Astrocyte (in vitro differentiated cells and primary cell): ENCODE measurements at places on chromosomes 4 and X.
A peak's percentile ranks its signal among the peaks of the same experiment; 100 is the strongest.

GRCh38 chr4:126715681-126716080, 917.1 kb upstream of the INTU start:
- no peak for DNase-seq

- DNase-seq = peak; percentile 30
These were observed 30.7 kb downstream of the SPARCL1 start for GRCh38 chr4:87498446-87498900.

DNA sequence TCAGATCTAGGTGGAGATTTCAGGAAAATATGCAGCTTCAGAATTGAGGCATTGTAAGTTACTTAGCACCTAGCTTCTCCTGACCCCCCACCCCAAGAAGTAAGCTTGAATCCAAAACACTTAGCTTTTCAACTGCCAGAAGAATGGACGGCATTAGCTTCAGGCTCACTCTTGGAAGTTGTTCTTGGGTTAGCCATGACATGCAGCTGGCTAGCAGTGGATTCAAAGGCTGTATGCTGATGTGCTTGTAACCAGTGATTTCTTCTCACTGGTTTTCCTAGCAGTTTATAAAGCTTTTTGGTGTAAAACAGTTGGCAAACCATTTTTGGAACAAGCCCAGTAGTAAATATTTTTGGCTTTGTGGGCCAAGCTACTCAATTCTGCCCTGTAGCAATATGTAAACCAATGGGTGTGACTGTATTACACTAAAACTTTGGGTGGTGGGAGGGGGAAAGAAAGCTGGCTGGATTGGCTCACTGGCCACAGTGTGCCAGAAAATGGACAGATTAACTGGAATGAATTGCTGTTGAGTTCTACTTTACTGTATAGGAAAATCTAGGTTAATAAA, 85.6 kb downstream of the SHROOM2 start:
- DNase-seq = no peak

DNA sequence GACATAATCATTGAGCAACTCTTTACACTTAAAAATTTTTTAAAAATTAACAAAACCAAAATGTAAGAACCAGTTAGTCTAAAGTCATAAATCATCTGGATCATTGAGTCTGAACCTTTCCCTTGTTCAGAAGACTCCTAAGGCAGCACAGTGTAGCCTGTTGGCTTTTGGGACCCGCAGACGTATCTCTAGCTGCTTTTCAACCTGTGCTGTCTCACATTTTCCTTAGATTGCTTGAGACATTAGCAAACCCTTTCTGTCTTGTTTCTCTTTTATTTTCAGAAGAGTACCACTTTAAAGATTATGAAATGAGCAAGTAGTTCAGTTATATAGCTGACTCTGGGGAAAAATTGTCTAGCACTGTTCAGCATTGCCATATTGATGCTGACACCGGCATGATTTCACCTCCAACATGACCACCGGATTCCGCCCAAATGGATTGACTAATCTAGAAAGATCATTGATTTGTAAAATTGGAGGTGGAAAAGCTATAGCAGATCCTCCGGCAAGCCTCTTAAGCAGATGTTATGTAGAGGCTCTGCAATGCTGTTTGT, 8.9 kb downstream of the TCEANC start:
- DNase-seq = no peak

GRCh38 chrX:78333521-78333920, 6.1 kb upstream of the CYSLTR1 start:
- DNase-seq = no peak

- no peak for DNase-seq
These were observed 77.1 kb downstream of the NFKB1 start for GRCh38 chr4:102578270-102578669.

DNA sequence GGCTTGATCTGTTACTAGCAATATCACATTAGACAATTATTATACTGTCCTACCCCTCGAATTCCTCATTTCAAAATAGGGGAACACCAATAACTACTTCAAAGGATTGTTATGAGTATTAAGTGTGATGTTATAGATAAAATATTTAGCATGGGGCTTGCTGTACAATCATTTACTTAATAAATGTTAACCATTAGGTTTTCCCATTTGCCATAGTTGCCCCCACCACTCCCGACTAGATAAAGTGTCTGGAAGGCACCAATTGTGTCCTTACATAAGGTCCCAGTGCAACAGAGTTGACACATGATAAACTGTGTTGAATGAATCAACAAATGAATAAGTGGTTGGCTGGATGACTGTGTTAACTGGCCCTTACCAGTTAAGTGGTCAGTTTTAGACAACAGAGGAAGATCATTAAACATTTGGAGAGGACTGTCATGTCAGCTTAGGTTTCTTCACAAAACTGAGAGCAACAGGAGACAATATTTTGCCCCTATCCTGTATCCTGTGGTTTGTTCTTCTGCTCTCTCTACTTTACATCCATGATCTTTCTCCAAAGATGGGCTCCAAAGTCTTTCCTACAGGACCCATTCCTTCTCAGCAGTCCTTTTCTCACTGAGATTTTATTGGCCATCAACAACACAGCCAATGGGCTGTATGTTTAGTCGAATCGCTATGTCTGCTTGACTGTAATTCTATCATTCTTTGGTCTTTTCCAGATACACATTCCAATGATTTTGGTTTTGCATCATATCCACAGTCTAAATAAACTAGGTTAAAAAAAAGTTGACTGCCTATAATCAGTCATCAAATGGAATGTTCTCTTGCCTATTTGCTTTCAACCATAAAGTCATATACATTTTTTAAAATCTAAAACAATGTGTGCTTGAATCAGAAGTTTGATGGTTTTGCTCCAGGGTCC, 74.4 kb downstream of the RNF150 start:
- DNase-seq = peak; percentile 89

GRCh38 chr4:73603271-73603710, 16.9 kb downstream of the RASSF6 start:
- peak; percentile 65 for DNase-seq

DNA sequence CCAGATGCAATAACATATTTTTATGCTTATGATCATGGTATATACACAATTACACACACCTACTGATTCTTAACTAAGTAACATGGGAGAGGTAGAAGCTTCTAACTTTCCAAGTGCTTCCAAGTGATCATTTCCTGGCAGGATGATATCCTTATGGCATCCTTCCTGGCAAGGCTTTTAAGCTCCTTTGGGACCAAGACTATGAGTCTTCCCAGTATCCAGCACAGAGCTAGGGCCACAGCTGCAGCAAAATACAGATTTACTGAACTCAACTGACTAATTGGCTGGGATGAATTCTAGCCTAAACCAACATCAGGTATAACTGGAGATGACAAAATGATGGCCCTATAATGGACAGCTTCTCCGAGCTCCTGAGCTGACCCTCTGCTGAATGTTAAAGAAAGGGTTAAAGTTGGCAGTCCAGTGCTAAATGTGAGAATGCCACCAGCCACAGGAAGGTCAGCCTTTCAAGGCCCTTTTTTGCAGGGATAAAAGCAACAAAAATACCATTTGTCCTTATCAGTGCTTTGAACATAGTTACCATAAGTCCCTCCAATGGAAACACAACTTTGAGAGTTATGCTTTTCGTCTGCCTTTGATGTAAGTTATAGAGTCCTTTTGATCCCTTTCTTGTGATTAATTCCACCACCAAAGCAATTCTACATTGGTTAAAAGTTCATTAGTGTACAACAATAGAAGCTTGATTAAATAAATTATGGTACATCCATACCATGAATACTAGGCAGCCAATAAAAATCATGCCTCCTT, 73.4 kb downstream of the MGST2 start:
- no peak for DNase-seq

- DNase-seq = no peak
These were observed 58.4 kb downstream of the PDGFC start for GRCh38 chr4:156913234-156913633.

DNA sequence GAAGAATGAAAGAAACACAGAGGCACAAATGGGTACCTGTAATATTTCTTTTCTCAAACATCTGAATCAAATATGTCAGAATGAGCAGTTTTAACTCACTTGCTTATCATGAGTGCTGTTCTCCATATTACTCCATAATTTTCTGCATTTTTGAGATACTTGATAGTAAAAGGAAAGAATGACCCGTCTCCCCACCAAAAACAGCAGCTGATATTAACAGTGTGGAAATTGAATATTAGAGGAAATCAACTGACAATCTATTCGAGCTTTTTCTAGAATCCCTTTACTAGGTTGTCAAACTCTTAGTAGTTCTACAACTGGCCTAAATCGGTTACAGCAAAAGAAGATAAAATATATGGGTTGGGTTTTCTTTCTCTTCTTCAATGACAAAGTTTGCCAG, 49.9 kb upstream of the HELT start:
- DNase-seq = no peak

DNA sequence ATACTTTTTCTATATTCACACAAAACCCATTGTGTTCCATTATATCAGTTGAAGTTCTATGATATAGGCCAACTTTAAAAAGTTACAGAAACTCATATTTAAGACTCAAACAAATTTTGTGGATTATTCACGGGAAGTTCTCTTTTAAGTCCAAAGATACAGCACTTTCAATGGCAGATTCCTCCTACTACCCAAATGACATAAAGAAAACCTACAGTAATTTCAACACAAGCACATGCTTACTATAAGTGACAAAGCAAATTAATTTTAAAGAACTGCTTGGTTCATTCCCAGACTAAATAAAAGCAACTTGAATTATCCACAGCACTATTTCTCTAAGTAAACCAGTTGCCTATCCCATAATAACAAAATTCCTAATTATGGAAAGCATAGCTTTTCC, 4.1 kb downstream of the PPA2 start:
- DNase-seq = no peak

DNA sequence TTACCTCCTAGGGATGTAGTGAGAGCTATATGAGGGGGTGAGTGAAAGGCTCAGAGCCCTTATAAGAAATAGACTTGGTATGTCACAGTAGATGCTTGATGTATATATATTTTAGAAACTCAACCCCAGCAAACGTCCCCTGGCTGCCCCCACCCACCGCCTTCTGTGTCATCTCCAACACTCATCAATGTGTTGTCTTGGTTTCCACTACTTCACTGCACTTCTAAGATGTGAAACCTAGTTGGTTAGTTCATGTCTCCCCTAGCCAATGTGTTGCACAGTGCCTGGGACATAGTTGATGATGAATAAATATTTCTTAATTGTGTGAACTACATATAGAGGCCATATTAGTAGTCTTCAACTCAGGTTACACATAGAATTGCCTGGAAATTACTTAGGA, 4.4 kb downstream of the FGFBP2 start:
- DNase-seq = no peak

- DNase-seq = no peak
These were observed 11.2 kb upstream of the C1QTNF7 start for GRCh38 chr4:15416357-15417232.

DNA sequence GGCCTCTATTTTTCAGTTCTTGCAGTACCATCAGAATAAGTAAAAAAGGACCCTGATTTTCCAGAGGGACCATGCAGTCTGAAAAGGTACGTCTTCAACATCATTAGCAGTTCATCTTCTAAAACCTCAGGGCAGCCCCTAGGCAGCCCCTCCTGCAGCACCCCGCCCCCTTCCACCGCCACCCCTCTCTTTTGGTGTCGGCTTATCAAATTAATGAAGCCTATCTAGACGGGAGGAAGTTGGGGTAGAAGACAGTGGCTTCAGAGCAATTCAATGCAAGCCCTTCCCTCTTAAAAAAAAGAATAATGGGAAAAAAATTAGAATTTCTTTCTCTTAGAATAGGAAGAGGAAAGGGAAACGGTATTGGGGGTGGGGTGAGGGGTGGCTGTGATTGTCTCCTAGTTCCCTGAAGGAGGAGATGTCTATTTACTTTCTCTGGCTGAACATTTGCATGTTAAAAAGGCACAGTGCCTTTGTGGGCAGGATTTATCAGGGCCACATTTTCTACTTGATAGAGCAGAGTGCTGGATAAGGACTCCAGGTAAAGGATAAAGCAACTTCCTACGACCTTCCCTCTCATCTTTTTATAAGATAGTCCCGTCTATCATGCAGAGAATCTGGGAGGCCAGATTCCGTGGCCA, 159.4 kb downstream of the MGST2 start:
- no peak for DNase-seq

DNA sequence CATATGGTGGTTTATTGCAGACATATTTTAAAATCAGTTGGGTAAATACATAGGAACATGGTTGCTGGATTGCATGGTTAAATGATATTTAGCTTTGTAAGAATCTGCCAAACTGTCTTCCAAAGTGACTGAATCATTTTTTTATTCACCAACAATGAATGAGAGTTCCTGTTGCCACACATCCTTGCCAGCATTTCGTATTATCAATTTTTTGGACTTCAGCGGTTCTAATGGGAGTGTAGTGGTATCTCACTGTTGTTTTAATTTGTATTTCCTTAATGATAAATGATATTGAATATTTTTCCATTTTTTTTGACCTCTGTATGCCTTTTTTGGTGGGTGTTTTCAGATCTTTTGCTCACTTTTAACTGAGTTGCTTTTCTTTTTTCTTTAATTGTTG, 1.4 kb upstream of the MTHFD2L start:
- no peak for DNase-seq

DNA sequence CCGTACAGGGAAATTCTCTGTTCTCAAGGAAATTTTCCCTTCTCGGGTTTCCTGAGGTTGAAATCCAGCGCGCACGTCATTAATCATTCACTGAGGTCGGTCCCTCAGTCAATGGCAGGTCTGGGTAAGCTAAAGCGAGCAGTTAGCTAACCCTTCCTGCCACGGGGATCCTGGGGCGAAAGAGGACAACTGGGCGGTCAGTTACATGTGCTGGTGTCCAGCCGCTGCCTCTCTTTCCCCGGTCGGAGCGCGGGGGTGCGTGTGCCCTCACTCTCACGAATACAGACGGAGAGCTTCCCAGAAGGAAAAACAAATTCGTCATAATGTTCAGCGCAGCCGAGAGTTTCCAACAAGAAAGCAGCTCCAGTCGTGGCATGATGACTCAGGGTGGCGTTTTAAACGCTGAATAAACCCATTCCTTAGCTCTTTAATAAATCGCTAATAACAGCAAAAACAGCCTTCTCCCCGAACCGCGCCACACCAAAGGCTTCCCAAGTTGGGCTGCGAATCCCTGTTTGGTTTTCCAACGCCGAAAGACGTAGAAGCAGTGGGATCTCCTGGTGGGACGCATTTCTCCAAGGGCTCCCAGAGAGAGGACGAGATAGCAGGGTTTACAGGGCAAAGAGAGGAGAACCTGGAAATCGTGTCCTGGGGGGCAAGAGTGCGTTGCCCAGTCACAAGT, 752 bp upstream of the FGF5 start:
- peak; percentile 84 for DNase-seq

- DNase-seq = peak; percentile 38
These were observed 65.0 kb upstream of the IL15 start for GRCh38 chr4:141571362-141571761.

GRCh38 chr4:16290681-16291420, 64.6 kb upstream of the TAPT1 start:
- DNase-seq = no peak

DNA sequence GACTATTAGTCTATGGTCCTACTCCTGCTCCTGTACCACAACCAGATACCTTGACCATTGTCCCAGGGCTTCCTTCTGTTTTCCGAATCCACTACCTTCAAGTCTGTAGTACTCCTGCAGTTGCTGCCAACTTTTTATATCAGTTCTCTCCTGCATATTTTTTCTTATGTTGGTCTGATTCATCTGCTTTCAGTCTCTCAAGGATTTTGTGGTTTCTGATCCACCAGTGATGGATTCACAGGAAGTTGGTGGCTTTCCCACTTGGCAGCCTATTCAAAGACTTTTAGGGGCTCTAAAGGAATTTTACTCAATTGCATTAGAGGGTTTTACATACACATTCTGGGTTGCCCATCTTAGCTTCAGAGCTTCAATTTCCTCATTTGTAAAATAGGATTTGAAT, 23.6 kb downstream of the KIF4A start:
- DNase-seq = peak; percentile 71

- no peak for DNase-seq
These were observed 130.3 kb downstream of the SCFD2 start for GRCh38 chr4:53235547-53235946.

- DNase-seq = no peak
These were observed 249.6 kb downstream of the OPHN1 start for GRCh38 chrX:68183612-68184214.
